ENCODE measurements at places on chromosomes 4 and X. TPM values are rescaled to one million over a fixed set of nuclear protein-coding genes. Genes with fewer than 3 reads are reported as not detected.

DNA sequence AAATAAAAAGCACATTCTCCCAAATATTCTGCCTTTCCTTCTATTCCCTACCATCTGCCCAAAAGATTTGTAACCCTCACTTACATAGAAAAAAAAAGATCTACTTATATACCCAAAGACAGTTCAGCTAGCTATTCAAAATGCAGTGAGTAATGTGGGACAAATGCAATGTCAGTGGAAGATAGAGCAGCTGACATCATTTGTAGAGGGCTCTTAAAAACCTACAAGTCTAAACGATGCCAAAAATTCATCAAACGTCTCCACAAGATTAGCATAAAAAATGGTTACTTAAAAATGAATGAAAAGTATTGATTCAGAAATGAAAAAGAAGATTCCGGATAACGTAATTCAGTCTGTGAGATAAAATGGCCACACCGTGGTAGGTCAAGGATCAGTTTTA lies 96.5 kb downstream of the ASB9 start:
- DNase-seq = no peak

DNA sequence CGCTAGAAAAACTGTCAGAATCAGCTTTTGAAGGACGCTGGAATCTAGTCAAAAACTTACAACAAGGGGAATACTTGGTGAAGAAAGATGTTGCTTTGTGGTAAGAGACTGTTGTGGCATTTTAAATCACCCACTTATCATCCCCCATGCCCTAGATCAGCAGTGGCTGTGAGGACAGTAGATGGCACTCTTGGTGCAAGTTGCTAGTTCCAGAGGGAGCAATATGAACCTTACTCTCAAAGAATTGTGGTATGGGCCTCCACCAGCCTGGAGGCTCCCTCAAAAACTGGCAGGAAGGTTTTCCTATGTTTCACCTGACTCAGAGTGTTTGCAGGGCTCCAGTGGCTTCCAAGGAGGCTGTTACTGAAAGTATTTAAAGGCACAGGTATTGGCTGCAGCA lies 37.7 kb upstream of the SLC16A2 start:
- no peak for DNase-seq

GRCh38 chrX:22968494-22968893 lies 31.3 kb upstream of the DDX53 start:
- DNase-seq = no peak

DNA sequence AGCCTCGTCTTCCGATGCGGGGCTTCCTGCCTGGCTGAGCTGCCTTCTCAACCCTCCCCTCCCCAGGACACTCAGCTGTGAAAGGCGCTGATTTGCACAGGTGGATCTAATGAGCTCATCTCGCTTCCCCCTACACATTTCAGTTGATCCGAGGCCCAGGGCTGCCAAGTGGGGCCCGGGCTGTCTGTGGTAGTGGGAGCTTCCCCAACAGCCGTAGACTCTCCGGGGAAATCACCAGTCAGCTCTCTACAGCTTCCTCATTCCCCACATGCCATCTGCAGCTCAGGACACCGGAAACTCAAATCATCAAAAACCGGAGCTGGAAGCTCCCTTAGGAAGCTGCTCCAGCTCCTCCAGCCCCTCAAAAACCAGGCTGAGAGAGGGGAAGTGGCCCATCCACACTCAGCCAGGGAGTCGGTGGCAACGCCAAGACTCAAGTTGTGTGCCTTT lies 56.2 kb downstream of the SMIM20 start:
- no peak for DNase-seq

DNA sequence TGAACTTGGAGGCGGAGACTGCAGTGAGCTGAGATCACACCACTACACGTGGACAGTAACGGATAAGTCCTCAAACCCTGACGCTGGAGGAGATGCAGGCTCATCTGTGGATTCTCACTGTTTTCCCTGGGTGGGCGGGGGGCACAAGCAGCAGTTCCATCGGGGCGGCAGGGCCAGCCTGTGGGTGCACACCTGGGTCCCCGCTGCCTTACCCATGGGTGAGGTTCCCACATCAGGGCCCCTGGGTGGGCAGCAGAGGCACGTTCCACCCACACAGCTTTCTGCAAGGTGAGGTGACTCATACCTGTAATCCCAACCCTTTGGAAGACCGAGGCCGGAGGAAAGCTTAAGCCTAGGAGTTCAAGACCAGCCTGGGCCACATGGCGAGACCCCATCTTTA lies 56.6 kb upstream of the MXD4 start:
- no peak for DNase-seq

DNA sequence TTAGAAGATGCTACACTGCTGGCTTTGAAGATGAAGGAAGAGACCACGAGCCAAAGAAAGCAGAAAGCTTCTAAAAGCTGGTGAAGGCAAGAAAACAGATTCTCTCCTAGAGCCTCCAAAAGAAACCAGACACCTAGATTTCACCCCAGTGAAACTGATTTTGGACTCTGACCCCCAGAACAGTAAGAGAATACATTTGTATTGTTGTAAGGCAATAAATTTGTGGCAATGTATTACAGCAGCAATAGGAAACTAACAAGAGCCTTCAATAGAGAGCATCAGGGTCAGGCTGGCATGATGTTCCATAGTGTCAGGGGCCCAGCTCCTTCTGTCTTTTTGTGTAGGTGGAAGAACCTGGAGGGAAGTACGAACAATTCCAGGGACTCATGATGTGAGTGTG lies 6.0 kb upstream of the TEC start:
- DNase-seq = no peak

DNA sequence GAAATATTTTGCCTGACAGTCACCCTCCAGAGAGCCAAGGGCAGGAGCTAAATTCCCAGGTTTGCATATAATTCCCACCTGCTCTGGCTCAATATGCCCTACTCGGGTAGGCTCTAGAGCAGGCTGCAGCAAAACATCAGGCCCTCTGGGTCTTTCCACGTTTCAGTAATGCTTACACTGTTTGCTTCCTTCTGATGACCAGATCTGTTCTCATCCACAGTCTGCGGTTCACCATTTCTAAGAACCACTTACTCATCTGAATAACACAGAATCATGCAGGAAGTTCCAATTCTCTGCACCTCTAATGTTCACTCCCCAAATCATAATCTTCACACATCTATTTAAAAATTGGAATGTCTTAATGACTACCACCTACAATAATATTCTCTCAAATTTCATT lies 141.4 kb downstream of the PPP3CA start:
- DNase-seq = peak; percentile 73

GRCh38 chrX:39839371-39839770 lies 258.4 kb downstream of the BCOR start:
- DNase-seq = no peak

GRCh38 chrX:50876551-50876950 lies 34.0 kb upstream of the BMP15 start:
- no peak for DNase-seq

- no peak for DNase-seq
Observed at GRCh38 chr4:154367659-154368058, 123.9 kb downstream of the DCHS2 start.

DNA sequence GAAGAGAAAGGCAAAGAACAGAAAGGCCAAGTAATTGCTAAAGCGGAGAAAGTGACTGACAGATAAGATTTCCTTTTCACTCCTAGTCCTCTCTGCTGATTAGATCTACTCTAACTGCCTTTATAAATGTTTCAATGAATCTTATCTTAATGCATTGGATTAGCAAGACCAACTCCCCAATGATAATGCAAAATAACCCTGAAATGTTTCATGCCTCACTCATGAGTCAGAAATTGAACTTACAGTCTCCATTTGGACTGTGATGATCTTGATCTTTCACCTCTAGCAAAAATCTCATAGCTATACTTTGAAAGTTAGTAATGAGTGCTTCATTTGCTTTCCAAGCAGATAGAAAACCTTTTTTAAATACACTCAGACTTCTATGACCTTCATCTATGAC lies 26.5 kb downstream of the SLC10A7 start:
- DNase-seq = no peak

- no peak for DNase-seq
Observed at GRCh38 chrX:24113181-24113580, 36.3 kb upstream of the ZFX start.

The RAB9B gene
- not detected for total RNA-seq

The REPS2 gene
- 0.11 TPM for total RNA-seq

The SSX7 gene
- total RNA-seq = not detected
